Stimulated activated CD4-positive, alpha-beta T cell treated with anti-CD3 and anti-CD28 coated beads, Interleukin-4, amount 100 ng/mL, for 1 hour (primary cell): ENCODE measurements at places on chromosomes 4 and X.

DNA sequence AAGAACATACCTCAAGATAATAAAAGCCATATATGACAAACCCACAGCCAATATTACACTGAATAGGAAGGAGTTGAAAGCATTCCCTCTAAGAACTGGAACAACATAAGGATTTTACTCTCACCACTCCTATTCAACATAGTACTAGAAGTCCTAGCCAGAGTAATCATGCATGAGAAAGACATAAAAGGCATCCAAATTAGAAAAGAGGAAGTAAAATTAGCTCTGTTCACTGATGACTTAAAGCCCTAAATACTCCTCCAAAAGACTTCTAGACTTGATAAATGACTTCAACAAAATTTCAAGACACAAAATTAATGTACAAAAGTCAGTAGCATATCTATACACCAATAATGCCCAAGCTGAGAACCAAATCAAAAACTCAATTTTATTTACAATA lies 235.7 kb downstream of the NKX6-1 start:
- DNase-seq: no peak

DNA sequence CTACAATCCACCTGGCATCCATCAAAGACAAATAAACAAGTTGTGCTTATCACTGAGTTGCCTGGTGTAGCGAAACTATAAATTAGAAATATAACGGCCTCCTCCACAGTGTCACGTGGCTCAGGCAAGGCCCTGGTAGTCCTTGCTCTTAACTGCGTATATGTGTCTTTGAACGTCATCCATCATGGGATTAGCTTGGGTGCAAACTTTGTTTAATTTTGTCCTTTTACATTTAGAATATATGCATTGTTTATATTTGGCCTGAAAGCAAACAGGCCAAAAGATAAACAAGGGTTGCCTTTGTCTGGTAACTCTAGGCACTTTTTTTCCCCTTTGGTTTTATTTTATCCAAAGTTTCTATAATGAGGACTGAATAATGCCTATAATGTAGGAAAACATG lies 184.9 kb downstream of the KIT start:
- DNase-seq: no peak

- DNase-seq: no peak
Observed at GRCh38 chr4:98778206-98778605, 119.8 kb upstream of the TSPAN5 start.

- DNase-seq: no peak
Observed at GRCh38 chrX:27307546-27307945, 155.6 kb downstream of the PPP4R3C start.

DNA sequence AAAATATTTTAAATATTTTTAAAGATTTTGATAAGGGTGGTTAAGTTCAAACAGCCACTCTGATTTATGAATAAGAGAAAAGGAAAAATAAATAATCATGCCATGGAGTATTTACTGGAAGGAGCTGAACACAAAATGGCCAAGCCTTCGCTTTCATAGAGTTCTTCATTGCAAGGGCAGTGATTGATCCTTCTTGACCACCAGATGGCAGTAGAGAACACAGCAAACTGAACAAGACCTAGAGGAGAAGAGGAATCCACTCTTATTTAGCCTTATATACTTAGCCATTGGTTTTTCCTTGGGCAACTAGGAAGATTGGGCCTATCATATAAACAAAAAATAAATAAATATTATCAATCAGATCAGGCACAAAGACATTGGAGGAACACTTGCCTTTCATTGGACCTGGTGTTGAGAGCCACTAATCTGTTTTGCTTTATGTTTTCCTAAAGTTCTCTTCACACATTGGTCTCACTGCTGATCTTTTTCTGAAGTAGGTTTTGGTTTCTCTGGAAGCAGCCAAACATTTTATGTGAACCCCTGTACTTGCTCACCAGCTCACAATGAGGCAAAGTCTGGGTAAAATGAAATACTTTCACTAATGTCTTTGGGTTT lies 58.1 kb upstream of the PARM1 start:
- DNase-seq: no peak
